Large intestine (tissue), 12 donors: ENCODE measurements at places on chromosomes 7 and 10. TPM values are rescaled to one million over a fixed set of nuclear protein-coding genes. Genes with fewer than 3 reads are reported as not detected.
A peak's percentile ranks its signal among the peaks of the same experiment; 100 is the strongest.

The RADIL gene
- polyA plus RNA-seq, result 2.1 TPM

DNA sequence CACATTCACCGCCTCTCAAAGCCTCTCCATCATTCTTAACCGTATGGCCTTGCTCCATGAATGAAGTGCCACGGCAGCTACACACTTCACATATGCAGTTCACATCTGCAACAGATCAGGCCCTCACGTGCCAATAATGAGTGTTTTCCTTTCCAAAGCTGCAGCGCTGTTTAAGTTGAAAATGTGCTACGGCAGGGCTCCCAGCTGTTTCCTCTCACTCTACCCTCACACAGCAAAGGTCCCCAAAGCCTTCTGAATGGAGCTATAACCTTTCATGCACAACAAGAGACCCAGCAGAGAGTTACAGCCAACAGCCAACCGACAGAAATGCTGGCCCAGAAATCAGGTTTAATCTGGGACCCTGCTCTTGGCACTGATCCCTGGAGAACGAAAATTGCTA, 236.1 kb downstream of the ELMO1 start:
- peak; percentile 30 for DNase-seq

DNA sequence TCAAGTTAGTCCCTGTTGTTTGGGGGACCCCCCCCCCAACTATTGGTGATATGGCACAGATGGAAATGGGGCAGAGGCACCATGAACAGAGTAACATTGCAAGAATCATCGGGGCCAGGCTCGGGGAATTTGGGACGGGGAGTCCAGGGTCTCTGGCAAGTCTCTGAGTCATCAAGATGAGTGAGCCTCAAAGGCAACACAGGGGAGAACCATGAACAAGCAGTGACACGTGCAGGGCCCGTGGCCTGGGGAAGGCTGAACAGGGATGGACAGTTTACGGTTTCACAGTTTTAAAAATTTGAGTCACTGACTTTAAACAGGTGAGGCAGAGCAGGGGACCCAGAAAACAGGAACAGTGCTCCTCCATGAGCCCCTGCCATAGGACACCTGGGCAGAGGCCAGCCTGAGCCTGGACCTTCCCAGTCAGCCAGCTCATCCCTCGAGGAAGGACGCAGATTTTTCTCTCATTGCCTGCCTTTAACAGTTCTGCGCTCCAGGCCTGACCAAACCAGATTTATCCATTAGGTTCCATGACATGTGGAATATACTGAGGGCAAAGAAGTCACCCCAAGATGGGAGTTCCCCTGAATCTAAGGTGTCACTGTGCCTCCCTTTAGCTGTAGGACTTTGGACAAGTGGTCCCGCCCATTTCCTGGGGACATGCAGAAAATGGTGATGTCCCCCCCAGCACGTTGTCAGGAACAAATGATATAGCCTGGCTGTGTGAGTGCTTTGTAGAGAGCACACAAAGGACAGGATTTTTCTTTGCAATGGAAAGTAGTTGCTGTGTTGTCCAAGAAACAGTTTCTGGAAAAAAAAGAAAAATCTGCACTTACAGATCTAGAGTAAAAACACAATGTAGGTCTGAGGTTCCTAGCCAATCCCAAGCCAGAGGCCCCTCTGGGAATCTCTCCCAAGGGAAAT, 23.8 kb downstream of the CHST15 start:
- no peak for DNase-seq

- DNase-seq, result no peak
Observed at GRCh38 chr7:40551685-40552576, 417.1 kb downstream of the SUGCT start.

DNA sequence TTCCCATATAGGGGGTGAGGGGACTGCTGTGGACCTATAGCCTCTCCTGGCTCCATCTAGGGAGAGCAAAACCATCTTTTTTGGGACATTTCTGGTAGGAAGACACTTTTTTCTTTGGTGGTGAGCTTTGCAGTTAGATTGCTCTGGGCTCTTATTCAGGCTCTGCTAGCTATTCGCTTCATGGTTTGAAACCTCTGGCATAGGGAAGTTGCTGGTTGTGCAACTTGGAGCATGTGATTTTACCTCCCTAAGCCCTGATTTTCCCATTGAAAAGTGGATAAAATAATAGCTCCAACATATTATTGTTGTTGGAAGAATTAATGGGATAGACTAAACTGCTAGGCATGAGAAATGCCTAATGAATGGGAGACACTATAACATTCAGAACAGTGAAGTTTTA, 69.6 kb downstream of the CYP26A1 start:
- DNase-seq, result no peak

DNA sequence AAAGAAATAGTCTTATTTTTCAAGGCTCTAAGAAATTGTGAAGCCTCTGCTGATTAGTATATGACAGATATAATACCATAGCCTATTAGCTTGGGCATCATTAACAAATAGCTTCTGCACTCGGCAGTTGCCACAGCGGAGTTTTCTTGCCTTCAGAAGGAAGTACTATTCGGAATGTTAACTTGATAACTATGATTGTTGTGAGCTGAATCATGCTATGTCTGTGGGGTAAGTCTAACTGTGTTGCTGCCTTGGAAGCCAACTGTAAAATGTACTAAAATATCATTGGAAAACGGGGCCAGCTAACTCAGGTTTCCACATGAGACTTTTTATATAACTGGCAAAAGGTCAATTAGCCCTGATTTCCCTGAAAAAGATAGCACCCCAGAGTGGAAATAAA, 93.2 kb downstream of the TWIST1 start:
- DNase-seq, result no peak

GRCh38 chr10:88850712-88851111, 932 bp downstream of the ANKRD22 start:
- no peak for DNase-seq

- peak; percentile 38 for DNase-seq
Observed at GRCh38 chr7:75599244-75599781, 107.2 kb downstream of the SPDYE5 start.

GRCh38 chr7:158765020-158765419, 60.4 kb upstream of the NCAPG2 start:
- no peak for DNase-seq

DNA sequence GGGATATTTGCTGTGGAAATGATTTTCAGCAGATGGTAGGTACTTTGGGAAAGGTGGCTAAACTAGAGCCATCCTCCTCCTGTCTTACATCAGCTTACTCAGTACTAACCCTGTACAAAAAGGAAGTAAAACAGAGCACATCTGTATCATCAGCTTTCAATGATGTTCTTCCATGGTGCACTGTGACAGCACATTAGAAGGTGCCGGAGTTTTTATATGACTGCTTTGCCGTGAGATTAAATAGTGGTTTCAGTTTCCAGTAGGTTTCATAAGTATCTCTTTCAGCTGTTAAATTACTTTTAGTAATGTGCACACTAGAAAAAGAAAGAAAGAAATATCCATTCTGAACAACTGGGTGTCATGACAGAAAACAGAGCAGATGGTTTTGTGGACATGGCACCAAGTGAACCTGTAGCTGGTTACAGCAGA, 86.5 kb downstream of the ARID5B start:
- DNase-seq, result no peak

DNA sequence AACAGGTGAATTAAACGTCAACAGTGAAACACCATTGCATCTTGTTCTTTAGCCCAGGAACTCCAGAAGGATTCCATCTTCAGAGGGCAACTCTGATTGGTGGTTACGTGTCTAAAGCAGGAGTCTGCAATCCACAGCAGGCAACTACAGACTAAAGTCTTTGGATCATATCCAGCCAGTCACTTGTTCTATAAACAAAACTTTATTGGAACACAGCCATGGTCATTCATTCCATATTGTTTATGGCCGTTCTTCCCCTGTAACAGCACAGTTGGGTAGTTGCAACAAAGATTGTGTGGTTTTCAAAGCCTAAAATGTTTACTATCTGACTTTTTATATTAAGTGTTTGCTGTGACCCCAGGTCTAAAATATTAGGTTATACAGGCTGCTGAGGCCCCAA, 94.7 kb upstream of the IMMP2L start:
- DNase-seq, result no peak

The TAS2R5 gene
- 6.6 TPM for polyA plus RNA-seq

The NKX1-2 gene
- polyA plus RNA-seq, result 7.7 TPM

- DNase-seq, result no peak
Observed at GRCh38 chr10:114491933-114492332, 87.6 kb upstream of the AFAP1L2 start.

- peak; percentile 77 for DNase-seq
Observed at GRCh38 chr7:48147078-48147591, 24.1 kb upstream of the ABCA13 start.

- DNase-seq, result no peak
Observed at GRCh38 chr7:141550386-141551093, 670 bp upstream of the AGK start.

GRCh38 chr7:139960157-139960556, 102.6 kb downstream of the PARP12 start:
- DNase-seq, result no peak

GRCh38 chr7:122438492-122438891, 133.9 kb upstream of the FEZF1 start:
- DNase-seq, result no peak

The CCDC3 gene
- 8.4 TPM for polyA plus RNA-seq
